Non-pigmented ciliary epithelial cell (primary cell): ENCODE measurements at places on chromosomes 4 and X.

GRCh38 chr4:60223208-60223923 is 976.8 kb upstream of the ADGRL3 start:
- DNase-seq = no peak

GRCh38 chrX:90040807-90041206 is 119.1 kb downstream of the TGIF2LX start:
- DNase-seq = no peak

DNA sequence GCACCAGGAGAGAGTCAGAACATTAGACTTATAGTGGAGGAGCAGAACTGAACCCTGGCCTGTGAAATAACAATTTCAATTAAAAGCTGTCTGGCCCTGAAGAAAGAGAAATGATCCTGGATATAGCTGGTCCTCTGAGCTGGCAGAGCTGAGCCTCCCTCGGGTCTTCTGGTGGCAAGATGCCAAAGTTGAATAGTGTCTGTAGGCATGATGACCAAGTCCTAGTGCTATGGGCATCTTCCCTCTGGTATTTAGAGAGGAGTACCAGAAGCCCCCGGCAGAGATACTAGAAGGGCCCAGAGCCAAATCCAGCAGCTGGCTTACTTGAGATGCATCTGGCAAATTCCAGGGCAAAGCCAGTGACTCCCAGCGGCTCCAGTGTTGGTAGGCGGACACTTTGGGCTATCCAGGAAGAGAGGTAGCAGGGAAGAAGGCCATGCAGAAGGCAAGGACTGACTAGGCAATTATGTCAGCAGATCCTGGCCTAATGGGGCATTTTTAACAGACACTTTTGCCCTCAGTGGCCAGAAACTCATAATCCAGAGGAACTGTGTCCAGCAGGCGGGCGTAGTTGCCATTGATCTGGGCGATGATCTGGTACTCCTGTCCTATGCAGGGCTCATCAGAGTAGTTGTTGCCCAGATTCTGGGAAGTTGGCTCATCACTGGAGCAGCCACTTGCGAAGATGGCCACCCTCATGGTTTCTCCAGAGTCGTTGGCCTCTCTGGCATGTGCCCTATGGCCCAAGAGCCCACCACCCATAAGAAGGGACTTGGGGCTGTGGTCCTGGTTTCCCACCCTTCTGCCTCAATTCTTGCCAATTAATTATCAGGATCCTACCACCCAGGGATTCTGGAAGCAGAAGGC is 17.9 kb downstream of the VSIG4 start:
- no peak for DNase-seq

DNA sequence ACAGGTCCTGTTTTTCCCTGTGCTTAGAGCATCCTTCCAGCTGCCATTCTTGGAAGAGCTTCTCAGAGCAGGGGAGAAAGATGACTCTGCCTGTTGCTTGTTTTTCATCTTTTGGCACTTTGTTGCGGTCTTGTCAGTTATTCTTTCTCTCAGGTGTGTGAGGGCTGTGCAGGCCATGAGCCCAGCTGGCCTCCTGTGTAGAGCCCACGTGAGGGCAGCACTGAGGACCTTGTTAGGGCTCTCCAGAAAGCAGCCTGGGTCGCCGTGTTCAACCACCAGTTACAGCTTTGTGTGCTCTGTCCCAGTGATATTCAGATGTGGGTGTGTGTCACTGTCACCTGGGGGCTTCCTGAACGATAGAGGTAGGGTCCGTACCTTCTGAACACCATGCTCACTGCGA is 52.8 kb downstream of the NOP14 start:
- DNase-seq = no peak

DNA sequence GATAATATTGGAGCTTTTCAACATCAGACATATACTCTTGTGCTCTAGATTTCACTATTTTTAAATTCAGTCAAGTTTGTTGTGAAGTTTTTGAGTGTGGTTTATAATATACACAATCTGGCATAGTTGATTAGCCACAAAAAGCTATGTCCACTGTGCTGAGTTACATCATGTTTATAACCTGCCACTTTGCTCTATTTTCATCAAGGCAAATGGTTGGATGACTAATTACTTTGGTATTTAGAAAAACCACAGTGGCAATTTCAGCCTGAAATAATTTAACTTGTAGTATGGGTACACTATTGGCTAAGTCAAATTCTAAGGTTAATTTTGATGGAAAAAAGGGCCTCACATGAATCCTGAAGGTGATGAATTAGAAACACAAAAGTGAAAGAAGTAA is 262.6 kb downstream of the C4orf33 start:
- peak; percentile 76 for DNase-seq

DNA sequence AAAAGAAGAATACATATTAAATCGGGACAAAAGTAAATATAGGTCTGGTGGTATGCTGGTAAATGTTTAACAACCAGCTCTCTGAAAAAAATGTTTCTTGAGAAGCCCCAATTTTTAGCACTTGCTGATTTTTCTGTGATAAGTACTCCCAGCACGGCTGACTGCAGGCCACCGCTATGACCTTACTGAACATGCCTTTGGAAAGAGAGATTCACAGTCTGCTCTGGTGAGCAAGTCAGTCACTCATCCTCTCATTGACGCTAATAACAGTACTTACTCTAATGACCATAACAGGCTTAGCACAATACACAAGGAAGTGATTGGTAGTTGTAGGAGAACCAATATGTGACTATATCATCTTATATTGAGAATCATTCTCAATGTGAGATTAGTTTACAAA is 98.9 kb upstream of the BLTP1 start:
- DNase-seq = no peak

DNA sequence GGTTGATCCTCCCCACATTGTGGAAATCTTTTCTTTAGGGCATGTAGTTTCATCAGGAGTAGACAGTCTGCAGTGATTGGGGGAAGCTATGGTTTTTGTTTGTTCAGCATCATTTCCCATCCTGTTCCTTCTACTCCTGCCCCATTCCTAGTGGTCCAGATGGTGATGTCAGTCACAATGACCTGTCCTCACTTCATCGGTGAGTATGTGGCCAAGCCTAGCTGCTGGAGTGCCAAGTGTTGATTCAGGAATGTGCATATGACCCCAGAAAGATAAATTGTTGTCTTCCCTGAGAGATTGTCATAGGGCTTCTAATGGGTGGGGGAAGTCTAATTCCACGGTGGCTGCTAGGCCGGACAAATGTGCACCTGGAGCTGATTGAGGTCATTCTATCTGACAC is 130.6 kb upstream of the FAT1 start:
- no peak for DNase-seq
